ENCODE measurements at places on chromosomes 4 and X.

GRCh38 chr4:25938787-25939186, 24.8 kb downstream of the SMIM20 start:
- peak; percentile 66 for DNase-seq

GRCh38 chr4:165079476-165079875, 25.8 kb downstream of the TRIM75 start:
- no peak for DNase-seq

DNA sequence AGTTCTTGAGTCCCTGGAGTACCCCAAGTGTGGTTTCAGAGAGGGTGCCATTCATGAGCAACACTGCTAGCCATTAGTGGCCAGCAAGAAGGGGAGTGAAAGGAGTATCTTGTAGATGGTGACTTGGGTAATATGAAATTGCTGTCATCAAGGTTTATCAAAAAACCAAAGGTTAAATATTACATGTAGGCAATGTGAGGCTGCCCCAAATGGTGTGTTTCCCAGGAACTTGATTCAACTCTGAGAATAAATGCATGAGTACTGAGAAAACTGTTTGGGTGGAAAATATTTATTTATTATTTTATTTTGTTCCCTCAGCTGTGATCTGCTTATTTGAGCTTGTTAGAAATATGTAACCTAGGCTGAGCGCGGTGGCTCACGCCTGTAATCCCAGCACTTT, 55.7 kb downstream of the AFF1 start:
- no peak for DNase-seq

DNA sequence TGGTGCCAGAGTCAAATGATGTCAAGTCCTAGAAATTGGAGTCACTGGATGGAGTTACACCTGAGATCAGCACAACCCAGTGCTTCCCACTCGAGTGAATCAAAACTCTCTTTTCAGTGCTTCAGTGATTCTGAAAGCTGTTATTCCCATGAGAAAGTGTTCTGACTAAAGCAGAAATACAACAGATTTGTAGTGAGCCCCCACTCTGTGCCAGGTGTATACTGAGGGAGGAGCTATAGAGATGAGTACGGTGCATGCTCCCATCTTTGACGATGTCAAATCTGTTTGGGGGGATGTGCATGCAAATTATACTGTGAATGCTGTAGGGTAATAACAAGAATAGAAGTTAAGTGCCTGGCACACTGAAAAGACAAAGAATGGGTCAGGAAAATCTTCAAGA, 330.2 kb downstream of the HS3ST1 start:
- no peak for DNase-seq

GRCh38 chr4:46648088-46648744, 258.3 kb upstream of the GABRA2 start:
- no peak for DNase-seq

- no peak for DNase-seq
These were observed 58.1 kb downstream of the FNIP2 start for GRCh38 chr4:158826882-158827281.

- DNase-seq, result no peak
These were observed 201.1 kb downstream of the AFAP1 start for GRCh38 chr4:7738458-7739076.

GRCh38 chr4:6308899-6309643, 39.4 kb downstream of the WFS1 start:
- DNase-seq, result peak; percentile 23

DNA sequence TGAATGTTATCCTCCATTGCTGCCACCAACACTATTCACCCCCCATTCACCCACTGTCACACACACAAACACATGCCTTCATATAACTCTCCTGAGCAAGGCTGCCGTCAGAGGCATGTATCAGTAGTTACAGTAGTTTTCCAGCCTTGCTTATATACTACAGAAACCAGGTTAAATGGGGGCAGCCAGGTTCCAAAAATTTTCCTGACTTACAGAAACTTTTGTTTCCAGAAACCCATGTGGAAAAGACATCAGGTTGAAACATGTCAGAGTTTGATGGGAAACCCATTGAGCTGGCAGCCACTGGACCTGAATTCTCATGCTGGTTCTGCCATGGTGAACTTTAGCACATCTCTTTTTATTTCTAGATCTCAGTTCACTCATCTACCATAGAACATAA, 64.0 kb downstream of the COX18 start:
- DNase-seq, result no peak

DNA sequence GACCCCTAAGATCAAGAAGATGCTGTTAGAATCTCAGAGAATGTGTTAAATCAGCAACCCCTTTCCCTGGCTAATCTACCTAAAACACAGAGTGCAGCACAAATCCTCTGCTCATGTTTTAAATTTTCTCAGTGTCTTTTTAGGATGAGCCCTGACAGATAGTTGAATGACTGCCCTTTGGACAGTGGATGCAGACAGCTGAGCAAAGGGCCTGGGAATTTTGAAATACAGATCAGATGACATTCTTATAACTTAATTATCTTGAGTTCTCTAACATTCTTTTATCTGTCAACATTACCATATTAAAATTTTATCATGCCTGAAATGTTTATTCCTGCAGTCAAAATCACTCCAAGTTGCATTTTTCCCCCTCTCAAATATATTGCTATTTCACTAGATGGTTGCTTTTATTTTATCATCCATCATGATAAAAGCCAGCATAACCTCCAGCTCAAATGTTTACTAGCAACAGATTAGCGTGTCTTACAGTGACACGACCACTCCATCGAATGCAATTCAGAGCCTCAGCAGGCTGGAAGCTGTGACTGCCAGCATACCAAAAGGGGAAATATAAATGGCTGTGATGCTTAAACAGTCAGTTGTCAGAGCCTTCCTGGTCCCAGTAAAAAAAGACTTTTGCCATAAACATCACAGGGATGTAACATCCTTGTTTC, 22.8 kb upstream of the ARHGAP24 start:
- DNase-seq, result no peak
